Activated T-helper 17 cell treated with anti-CD3 and anti-CD28 coated beads, Interleukin-2, amount 50 U/mL, for 72 hours (primary cell): ENCODE measurements at places on chromosomes 5 and 9. TPM values are rescaled to one million over a fixed set of nuclear protein-coding genes. Genes with fewer than 3 reads are reported as not detected.
A peak's percentile ranks its signal among the peaks of the same experiment; 100 is the strongest.

DNA sequence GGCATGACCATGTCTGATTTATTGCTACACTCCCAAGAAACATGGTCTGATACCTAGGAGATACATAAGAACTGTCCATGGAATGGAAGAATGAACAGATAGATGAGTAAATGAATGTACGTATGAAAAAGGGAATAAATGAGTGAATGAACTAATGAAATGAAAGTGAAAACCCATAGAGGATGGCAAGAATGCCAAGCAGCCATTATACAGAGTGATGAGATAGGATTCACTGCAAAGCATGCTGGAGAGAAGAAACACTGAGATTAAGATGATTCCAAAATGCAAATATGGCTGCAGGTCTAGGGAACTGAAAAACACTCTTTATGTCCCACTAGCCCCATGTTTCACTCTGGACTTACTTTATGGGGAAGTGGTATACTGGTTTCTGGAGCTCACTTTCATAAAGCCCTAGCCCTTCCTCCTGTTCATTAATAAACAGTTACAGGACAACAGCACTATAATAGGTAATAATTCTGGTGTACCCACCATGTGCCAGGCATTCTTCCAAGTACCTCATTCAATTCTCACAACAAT, 170.3 kb upstream of the RAD23B start:
- no peak overlapping the region for H3K27ac ChIP-seq
- H3K27me3 ChIP-seq: peaks cover 26% of the 10 kb centered on the region
- H3K36me3 ChIP-seq: no peaks in the 10 kb centered on the region
- no peak overlapping the region for H3K4me3 ChIP-seq

KLHL9 gene
- 13.7 TPM for total RNA-seq

GRCh38 chr5:127834094-127834531, 130.9 kb downstream of the CCDC192 start:
- H3K36me3 ChIP-seq: no peaks in the 10 kb centered on the region
- ATAC-seq: no peak
- no peaks in the 10 kb centered on the region for H3K4me1 ChIP-seq
- no peak overlapping the region for H3K27ac ChIP-seq
- H3K4me3 ChIP-seq: no peak overlapping the region

- H3K4me1 ChIP-seq: peaks cover 5% of the 10 kb centered on the region
- ATAC-seq: no peak
- H3K27ac ChIP-seq: peak overlapping the region; percentile 61
- no peaks in the 10 kb centered on the region for H3K36me3 ChIP-seq
- H3K4me3 ChIP-seq: peak overlapping the region; percentile 27
- no peaks in the 10 kb centered on the region for H3K27me3 ChIP-seq
These were observed 30.4 kb upstream of the IER5L start for GRCh38 chr9:129208207-129209032.

STPG3 gene
- not detected for total RNA-seq

POLR3G gene
- 22.9 TPM for total RNA-seq

DNA sequence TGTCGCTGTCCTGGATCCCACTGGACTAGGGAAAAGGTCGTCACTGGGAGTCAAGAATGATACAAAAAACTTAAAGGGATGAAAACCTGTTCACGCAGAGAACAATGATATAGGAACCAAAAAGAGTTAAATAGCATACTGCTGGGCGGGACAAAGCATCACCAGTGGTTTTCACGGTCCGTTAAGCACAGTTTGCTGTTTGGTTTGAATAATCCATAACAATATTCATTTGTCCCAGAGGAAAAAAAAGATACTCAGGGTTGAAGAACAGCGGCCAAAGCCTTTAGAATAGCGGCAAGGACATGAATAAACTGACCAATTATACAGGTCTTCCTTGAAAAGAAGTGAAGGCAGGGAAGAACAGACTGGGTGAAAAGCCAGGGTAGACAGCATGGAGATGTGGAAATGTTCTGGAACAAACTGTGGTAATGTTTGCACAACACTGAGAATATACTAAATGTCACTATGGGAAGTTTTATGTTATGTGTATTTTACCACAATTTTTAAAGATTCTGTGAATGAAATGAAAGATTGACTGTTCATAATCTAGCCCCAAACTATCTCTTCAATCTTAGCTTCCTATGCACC, 60.8 kb downstream of the MTMR12 start:
- no peak for ATAC-seq
- no peaks in the 10 kb centered on the region for H3K27me3 ChIP-seq
- peaks cover 95% of the 10 kb centered on the region for H3K36me3 ChIP-seq
- no peak overlapping the region for H3K4me3 ChIP-seq

DNA sequence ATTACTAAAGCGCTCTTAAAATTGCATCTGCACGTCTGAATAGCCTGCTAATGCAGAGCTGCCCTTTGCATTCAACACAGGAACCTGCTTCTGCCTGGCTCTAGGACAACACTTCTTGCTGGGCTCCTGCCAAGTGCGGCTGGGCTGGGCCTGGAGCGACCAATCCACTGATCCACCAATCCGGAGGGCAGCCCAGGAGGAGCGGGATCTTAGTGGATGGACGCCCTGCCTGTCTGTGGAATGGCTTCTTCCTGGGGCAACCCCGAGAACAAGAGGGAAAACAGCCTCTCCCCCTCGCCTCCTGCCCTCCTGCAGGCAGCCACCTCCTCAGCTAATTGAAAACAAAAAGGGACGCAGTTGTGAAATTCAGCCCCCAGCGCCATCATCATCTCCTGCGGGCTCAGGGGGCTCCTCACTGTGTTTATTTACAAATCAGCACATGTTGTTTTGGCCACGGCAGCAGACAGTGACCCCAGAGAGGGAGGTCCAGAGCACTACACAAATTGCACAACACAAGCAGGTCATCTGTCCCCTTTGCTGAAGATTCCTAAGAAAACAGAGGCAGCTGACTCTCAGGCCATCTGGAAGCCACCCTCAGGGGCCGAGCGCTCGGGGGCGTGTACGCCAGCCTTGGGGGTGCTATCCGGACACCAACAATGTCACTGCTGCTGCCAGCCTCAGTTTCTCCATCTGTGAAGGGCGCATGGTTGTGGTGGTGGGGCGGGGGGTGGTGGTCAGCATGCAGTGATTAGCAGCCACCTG, 57.3 kb downstream of the GADD45G start:
- no peak overlapping the region for H3K27ac ChIP-seq
- no peak overlapping the region for H3K4me3 ChIP-seq
- no peaks in the 10 kb centered on the region for H3K27me3 ChIP-seq
- H3K4me1 ChIP-seq: no peaks in the 10 kb centered on the region

- H3K27me3 ChIP-seq: peaks cover 13% of the 10 kb centered on the region
- no peaks in the 10 kb centered on the region for H3K36me3 ChIP-seq
- H3K4me1 ChIP-seq: no peaks in the 10 kb centered on the region
- no peak within 1 kb of the TSS for H3K4me3 ChIP-seq
These were observed at the start of gene SYNPO for GRCh38 chr5:150640311-150641005. TSS of gene SYNPO (plus strand) at chr5:150640660. CDS start at chr5:150648276, 7,616 bp downstream.

GRCh38 chr5:166320920-166321480, 1970.4 kb upstream of the WWC1 start:
- H3K4me3 ChIP-seq: no peak overlapping the region
- no peak overlapping the region for H3K27ac ChIP-seq
- no peaks in the 10 kb centered on the region for H3K36me3 ChIP-seq
- ATAC-seq: no peak
- no peaks in the 10 kb centered on the region for H3K4me1 ChIP-seq
- no peaks in the 10 kb centered on the region for H3K27me3 ChIP-seq

GRCh38 chr5:138843316-138844124, 31.6 kb downstream of the LRRTM2 start:
- H3K36me3 ChIP-seq: no peaks in the 10 kb centered on the region
- H3K4me3 ChIP-seq: no peak overlapping the region
- H3K4me1 ChIP-seq: peaks cover 9% of the 10 kb centered on the region
- no peak for ATAC-seq
- H3K27ac ChIP-seq: no peak overlapping the region

CDC25C gene
- total RNA-seq: 11.5 TPM

DNA sequence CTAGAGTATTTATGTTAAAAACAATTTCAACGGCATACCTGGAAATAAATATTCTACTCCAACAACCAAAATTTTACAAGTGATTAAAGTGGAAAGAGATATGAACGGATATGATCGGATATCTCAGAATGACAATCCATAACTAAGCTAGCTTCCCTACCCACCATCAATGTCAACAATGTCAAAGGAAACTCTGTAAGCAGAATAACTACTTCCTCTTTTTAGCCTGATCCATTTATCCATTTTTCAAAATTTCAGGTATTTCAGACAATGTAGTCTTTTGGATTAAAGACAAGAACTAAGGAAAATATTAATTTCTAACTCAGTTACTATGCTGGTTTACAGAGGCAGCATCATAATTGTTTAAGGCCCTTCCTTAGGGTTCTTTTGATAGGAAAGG, 188.7 kb downstream of the DENND1A start:
- no peak overlapping the region for H3K27ac ChIP-seq
- no peaks in the 10 kb centered on the region for H3K36me3 ChIP-seq
- H3K4me1 ChIP-seq: no peaks in the 10 kb centered on the region
- H3K4me3 ChIP-seq: no peak overlapping the region

GRCh38 chr5:165775111-165775510, 2269.7 kb downstream of the MAT2B start:
- H3K36me3 ChIP-seq: no peaks in the 10 kb centered on the region
- H3K4me1 ChIP-seq: no peaks in the 10 kb centered on the region
- no peaks in the 10 kb centered on the region for H3K27me3 ChIP-seq
- H3K4me3 ChIP-seq: no peak overlapping the region
- no peak overlapping the region for H3K27ac ChIP-seq

- H3K36me3 ChIP-seq: no peaks in the 10 kb centered on the region
- no peak overlapping the region for H3K27ac ChIP-seq
- no peaks in the 10 kb centered on the region for H3K4me1 ChIP-seq
- H3K27me3 ChIP-seq: peaks cover 38% of the 10 kb centered on the region
- no peak overlapping the region for H3K4me3 ChIP-seq
- ATAC-seq: no peak
These were observed 183.5 kb downstream of the ROR2 start for GRCh38 chr9:91766315-91767069.

GRCh38 chr9:14687042-14687719, 6.1 kb downstream of the ZDHHC21 start:
- no peak for ATAC-seq
- H3K4me3 ChIP-seq: no peak overlapping the region
- H3K4me1 ChIP-seq: peaks cover 7% of the 10 kb centered on the region
- H3K27me3 ChIP-seq: no peaks in the 10 kb centered on the region

DNA sequence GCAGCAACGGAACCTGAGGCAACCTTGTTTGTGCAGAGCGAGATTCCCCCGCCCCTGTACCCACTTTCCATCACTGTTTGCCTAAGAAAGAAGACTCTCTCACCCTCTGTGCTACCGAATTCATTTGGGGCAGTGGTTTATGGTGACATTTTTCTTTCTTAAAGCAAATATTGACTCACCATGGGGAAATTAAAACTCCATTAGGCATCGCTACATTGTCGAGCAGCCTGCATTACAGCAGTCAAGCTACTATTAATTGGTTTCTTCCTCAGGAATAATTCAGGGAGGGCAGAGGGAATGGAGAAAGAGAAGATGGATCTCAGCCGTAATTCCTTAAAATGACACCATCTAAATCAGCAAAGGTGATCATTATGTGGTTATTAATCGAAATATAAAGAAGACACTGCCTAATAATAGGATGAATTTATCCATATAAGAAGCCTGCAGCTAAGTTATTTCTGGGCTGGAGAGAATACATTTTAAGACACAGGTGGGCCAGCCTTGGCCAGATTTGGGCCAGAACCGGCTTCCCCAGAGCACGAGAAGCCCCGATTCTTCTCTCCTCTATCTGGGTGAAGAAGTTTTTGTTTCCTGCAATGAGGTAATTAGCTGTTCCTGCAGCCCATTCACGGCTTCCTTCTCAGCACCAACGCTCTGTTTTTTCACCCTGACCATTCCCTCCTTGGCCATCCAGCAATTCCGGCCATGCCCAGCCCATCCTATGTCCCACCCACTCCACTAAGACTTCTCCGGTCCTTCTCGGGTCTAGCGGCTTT, 16.8 kb downstream of the CFAP77 start:
- no peaks in the 10 kb centered on the region for H3K4me1 ChIP-seq
- no peak overlapping the region for H3K27ac ChIP-seq
- peaks cover 58% of the 10 kb centered on the region for H3K27me3 ChIP-seq
- no peaks in the 10 kb centered on the region for H3K36me3 ChIP-seq
- ATAC-seq: no peak
- H3K4me3 ChIP-seq: no peak overlapping the region

GRCh38 chr9:135277219-135278201, 190.0 kb downstream of the OLFM1 start:
- peaks cover 9% of the 10 kb centered on the region for H3K27me3 ChIP-seq
- H3K36me3 ChIP-seq: no peaks in the 10 kb centered on the region
- no peak overlapping the region for H3K27ac ChIP-seq
- H3K4me1 ChIP-seq: no peaks in the 10 kb centered on the region
- no peak for ATAC-seq
- no peak overlapping the region for H3K4me3 ChIP-seq

CPLANE1 gene
- total RNA-seq: 5.8 TPM

GRCh38 chr5:169416583-169417196, 115.8 kb upstream of the SLIT3 start:
- H3K27ac ChIP-seq: no peak overlapping the region
- H3K4me3 ChIP-seq: no peak overlapping the region
- H3K4me1 ChIP-seq: no peaks in the 10 kb centered on the region
- no peaks in the 10 kb centered on the region for H3K36me3 ChIP-seq
- peaks cover 6% of the 10 kb centered on the region for H3K27me3 ChIP-seq

SLIT3 gene
- not detected for total RNA-seq

DNA sequence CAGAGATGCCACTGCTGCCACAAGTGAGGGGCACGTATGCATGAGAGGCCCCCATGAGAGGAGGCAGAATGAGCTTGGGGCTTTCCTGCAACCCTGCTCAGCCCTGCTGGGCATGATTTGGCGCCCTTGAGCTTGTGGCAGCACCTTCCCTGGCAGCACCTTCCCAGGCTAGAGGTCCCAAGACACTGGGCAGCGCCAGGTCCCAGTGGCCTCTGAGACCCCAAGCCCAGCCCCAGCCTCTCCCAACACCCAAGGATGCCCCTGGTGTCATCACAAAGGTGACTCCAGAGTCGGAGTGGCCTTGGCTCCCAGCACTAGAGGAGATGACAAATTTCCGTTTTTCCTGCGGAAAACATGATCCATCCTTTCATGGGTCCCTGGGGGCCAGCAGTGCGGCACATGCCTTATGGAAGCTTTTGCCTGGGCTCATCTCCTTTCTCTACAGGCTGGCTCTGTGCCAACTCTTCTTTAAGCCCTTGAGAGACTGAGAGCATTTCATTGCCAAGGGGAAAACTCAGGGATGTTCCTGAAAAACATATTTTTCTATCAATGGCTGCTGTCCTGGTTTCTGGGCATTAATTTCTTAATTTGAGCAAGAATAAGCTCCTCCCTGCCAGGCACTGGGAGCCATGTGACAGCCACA, 77.1 kb upstream of the ADAMTS2 start:
- no peaks in the 10 kb centered on the region for H3K4me1 ChIP-seq
- no peak overlapping the region for H3K4me3 ChIP-seq
- peaks cover 6% of the 10 kb centered on the region for H3K27me3 ChIP-seq
- H3K27ac ChIP-seq: no peak overlapping the region

- no peaks in the 10 kb centered on the region for H3K4me1 ChIP-seq
- no peaks in the 10 kb centered on the region for H3K36me3 ChIP-seq
- ATAC-seq: no peak
- no peaks in the 10 kb centered on the region for H3K27me3 ChIP-seq
- no peak overlapping the region for H3K4me3 ChIP-seq
These were observed 230.1 kb downstream of the CAAP1 start for GRCh38 chr9:26662476-26662875.
